Dermis blood vessel endothelial cell (primary cell): ENCODE measurements at places on chromosomes 1 and 21.

DNA sequence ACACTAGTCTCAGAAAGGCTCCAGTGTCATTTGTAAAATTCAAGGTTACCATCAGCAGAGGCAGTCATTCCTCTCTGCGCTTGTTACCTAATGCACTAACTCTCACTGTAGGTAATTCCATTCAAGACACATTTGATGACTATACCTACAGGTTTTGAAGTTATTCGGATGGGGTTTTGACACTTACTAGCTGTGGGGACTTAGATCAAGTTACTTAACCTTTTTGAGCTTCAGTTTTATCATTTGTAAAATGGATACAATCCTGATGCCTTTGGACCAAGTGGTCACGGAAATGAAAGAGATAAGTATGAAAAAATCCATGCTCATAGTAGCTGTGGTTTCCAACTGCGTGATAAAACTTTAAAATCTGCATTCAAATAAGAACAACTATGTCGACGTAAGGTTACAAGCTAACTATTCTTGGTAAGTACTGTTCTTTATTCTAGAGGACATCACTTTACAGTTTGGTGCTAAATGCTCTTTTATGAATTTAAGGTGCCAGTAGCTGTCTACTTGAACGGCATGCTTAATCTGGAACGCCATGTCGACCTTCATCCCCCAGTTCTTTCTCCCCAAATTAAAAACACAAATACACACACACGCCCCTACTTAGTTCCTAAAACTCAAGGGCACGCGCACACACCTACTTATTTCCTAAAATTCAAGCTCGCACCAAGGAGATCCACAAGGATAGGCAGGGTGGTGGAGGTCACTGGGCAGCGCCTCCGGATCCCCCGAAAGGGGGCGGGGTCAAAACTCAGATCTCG, 550 bp upstream of the NFYC start:
- DNase-seq: peak; percentile 13

GRCh38 chr1:66528580-66528979, 5.4 kb upstream of the SGIP1 start:
- no peak for DNase-seq

GRCh38 chr21:44485254-44485793, 30.0 kb downstream of the LRRC3 start:
- peak; percentile 56 for DNase-seq

- DNase-seq: peak; percentile 79
Observed at GRCh38 chr1:101148980-101149379, 87.8 kb upstream of the S1PR1 start.

DNA sequence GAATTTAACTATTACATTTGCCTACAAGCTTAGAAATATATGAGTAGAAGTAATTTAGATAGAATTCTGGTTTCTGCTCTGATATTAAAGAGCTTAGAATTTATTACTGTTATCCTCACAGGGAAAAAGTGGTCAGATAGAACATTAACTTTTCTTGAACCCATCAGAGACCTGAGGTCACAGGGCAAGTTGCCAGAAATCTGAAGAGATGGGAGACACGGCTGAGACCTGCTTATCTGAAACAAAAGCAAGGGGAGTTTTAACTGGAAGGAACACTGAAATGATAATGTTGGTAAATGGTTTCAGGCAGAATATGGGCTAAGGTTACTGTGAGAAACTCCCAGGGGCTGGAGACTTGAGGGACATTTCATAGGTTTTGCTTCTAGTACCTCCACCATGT, 28.0 kb upstream of the USP25 start:
- no peak for DNase-seq

DNA sequence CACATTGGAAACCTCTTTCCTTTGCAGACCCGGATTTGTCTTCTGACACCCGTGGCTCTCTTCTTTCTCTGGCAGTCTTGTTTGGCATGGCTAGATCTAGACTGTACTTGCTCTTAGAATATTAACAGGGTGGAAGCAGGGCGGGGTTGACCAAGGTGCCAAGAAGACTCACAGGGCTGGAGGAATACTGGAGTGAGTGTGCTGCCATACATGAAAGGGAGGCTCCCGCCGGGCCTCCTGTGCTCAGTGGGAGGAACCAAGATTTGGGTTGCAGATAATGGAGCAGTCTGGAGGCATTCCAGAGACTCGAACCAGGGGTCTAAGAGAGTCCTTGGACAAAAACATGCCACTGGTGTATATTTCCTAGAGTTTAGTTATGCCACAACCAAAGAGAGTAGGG, 27.6 kb upstream of the SNX27 start:
- no peak for DNase-seq

DNA sequence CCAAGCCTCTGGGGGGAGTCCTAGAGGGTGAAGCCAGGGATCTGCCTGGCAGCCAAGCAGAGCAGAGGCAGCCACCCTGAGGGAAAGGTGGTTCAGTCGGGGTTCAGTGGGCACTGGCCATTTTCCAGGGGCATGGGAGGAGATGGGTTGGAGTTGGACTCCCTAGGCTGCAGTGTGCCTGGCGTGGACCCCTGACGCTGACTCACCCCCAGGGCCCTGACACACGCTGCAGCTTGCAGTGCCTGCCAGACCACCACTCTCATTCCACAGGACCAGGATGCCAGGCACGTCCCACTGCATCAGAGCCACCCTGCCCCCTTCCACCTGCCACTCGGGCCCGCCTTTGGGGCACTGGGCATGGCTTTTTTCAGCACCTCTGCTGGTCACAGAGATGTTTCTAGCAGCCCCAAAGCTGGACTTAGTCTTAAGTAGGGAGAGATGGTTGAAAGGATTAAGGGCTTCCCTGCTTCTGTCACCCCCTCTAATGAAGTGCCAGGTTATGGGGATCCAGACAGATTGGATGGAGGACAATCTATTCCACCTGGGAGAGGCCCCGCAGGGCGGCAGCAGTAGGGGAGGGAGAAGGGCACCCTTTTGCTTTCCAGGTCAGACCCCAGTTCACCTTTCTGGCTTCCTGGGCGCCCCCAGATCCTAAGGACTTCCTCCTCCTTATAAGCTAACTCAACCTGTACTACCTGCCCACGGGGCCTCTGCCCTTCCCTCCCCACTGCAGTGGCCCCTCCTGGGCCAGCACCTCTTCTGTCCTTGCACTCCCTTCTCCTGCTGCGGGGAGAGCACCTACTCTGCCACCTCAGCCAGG, 1.6 kb downstream of the SYT2 start:
- no peak for DNase-seq

DNA sequence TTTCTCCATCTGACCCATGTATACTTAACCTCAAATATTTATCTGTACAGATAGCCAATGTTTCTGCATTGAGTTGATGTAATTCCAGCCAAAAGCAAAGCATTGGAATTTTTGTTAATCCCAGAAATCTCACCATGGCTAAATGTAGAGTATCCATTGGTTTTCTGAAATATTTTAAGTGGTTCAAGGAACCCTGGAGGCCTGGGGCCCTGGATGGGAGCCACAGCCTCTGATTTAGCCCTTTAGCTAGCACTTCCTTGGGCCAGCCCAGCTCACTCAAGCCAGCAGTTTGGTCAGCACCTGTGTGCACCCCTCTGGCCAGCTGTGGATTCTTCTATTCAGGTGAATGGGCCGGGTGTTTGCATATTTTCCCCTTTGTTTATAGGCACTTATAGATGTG, 18.8 kb upstream of the EPS8L3 start:
- DNase-seq: no peak

DNA sequence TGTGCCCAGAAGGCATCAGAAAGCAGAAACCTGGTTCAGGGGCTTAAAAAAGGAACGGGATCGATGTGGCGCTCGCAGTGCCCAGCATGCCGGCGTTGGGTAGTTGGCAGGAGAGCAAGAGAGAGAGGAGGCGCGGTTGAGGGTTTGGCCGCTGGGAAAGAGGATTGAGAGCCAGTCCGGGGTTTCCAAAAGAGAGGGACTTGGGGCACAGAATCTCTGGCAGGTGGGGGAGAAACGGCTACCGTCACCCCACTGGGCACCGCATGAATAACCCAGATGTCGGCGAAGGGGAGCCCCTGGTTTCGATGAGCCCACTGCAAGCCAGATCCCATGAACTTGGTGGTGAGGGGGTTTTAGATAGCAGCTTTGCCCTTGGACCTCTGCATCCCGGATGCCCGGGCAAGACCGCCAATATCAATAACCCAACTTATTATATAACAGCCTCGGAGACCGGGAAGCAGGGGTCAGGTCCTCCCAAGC, 60.4 kb upstream of the ACOT11 start:
- DNase-seq: peak; percentile 29

- peak; percentile 13 for DNase-seq
Observed at GRCh38 chr1:70140343-70140742, 65.0 kb downstream of the LRRC40 start.

DNA sequence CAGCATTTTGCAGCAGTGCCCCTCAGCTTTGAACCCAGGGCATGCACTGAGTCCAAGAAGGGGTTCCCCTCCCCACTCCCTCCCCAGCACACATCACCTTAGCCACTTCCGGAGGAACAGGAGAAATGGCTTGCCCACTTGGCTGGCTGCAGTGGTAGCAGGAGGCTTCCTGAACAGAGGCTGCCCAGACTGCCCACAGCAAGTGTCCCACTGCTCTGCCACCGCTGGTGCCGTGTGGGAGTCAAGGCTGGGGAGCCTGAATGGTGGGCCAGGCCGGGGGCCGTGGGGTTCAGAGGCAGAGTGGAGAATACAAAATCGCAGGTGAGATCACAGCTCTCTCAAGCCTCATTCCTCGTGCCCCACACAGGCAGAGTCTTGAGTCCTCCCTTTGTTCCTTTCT, 34.5 kb downstream of the CD247 start:
- no peak for DNase-seq

DNA sequence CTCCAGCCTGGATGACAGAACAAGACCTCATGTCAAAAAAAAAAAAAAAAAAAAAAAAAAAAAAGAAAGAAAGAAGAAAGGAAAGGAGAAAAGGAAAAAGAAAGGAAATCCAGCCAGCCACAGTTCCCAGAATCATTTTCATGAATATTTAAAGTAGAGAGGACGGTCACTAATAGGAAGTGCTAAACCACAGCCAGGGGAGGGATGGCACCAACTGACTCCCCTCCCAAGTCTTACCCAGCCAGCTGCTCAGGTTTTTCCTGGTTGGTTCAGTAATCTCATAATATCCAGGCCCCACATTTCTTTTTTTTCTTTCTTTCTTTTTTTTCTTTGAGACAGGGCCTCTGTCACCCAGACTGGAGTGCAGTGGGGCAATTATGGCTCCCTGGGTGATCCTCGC, 63.9 kb upstream of the AK4 start:
- DNase-seq: no peak

DNA sequence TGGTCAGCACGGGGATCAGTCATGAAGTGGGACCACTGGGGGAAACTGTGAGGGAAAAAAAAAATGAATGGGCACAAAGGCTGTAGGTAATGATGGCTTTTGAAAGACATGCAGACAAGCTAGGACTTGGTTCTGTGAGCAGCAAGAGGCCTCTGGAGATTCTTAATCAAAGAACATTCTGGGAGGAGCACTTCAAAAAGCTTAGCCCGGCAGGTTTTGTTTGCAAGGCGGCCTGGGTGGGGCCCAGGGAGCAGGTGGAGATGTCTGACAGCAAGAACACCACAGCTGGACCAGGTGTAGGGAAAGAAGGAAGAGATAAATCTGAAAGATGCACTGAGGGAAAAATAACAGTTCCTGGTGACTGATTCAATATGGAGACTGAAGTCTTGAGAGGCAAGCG, 6.0 kb downstream of the TEX35 start:
- no peak for DNase-seq

- DNase-seq: no peak
Observed at GRCh38 chr21:43909741-43910400, 44.8 kb downstream of the AGPAT3 start.

DNA sequence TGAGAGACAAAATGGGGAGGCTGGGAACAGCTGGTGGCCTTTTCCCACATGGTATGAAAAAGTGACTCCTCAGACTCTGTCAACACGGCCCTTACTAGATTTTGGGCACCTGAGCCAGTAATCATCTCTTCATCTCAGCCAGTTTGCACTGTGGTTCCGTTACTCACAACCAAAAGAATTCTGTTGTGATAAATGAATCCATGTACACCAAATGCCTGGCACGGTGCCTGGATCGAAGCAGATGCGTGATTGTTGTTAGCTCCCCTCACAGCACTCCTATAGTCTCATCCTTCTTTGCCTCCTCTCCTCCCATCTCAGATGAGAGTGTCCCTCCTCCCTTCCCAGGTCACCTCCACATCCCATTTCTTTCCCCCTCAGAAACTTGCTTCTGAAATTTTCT, 57.9 kb upstream of the GJB5 start:
- DNase-seq: no peak

DNA sequence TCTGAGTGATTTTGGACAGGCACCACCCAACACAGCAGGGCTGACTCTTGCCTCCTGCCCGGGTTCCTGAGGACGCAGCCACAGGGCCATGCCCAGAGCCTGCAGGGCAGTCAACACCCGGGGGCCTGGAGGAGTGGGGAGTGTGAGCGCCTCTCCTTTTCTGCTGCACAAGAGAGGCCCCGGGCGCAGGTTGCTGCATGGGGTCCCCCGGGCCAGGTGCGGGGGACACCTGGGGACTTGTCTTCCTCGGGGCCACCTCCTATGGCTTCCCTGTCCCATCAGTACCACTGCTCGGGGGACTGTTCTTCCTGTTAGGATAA, 6.9 kb upstream of the TTC34 start:
- no peak for DNase-seq

- no peak for DNase-seq
Observed at GRCh38 chr1:172790245-172790644, 131.3 kb downstream of the FASLG start.

- peak; percentile 99 for DNase-seq
Observed at GRCh38 chr1:183881387-183882131, 76.6 kb downstream of the RGL1 start.

- no peak for DNase-seq
Observed at GRCh38 chr21:45499970-45500577, 42.2 kb downstream of the SLC19A1 start.

DNA sequence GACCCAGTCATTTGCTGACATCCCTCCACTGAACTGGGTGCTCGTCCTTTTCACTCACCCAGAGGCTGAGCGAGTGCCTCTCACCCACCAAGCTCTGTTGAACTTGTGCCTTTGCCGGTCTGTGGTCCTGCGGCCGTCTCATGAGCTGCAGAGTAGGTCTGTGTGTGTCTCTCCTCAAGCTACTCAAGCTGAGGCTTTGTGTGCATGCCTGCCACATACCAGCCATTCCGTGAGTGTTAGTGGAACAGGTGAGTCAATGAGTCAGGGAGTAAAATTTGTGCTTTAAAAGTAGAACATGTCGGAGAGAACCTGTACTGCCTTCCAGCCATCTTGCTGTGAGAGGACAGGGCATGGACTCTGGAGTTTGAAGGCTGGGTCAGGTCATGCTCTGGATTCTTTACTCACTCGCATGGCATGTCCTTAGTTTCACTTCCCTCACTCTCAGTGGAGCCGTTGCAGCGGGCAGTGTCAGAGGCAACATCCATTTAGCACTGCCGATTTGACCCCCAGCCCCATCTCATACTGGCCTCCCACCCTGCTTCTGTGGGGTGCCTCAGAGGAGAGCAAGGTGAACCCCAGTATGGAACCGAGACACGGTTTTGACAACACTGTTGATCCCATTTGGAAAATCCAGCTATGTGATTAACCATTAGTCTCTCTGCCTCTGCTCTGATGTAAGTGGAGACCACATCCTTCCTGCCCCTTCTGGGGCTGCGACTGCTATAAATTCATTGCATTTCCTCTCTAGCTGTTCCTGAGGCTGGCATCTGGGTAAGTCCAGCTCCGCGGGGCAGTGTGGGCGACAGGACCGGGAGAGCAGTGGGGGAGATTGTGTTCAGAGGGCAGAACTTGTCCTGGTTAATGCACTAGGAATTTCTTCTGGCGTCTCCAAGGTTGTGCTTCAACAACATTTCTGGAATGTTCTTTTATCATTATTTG, at the start of gene NLRP3:
Gene NLRP3 (plus strand): TSS at position 751 of the 939 bp plus-strand sequence. CDS start 2,628 bp downstream, outside the sequence.
- no peak for DNase-seq

GRCh38 chr1:34879230-34879629, 19.7 kb upstream of the SMIM12 start:
- no peak for DNase-seq

GRCh38 chr1:18564676-18565075, 66.0 kb upstream of the PAX7 start:
- DNase-seq: no peak
